ENCODE measurements at places on chromosomes 2 and 18.

DNA sequence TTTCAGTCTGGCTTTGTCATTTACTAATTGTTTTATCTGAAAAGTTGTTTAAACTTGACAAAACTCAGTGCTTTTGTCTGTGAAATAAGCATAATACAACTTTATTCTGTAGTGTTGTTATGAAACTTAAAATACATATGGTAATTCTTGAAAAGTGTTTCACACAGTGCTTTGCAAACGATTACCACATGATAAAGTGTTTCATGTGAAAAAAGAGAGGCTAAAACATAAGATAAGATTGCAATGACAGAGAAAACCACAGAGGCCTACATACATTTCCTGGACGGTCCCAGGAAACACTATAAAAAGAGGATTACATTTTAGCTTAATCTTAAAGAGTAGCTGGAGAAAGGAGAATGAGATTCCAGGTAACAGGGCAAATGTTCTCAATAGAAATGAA is 1934.6 kb upstream of the LRRTM1 start:
- no peak for DNase-seq

DNA sequence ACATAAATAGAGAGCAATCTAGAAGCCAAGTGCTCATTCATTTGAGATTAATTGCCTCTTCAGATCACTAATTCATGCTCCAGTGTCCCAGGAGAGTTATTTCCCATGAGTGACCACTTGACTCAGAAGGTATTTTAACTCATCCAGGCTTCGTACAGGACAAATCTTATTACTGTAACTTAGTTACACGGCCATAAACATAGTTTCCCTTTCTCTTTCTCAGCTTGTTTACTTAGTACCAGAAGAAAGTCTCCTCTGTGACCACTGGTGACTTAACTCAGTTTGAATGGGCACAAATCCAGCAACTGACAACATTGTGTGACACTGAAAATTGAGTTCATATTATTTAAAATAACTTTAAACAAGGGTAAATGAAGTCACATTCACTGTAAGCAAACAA is 25.3 kb downstream of the MMADHC start:
- DNase-seq: peak; percentile 72

GRCh38 chr2:130756874-130757668 is 1.7 kb downstream of the AMER3 start:
- DNase-seq: no peak

DNA sequence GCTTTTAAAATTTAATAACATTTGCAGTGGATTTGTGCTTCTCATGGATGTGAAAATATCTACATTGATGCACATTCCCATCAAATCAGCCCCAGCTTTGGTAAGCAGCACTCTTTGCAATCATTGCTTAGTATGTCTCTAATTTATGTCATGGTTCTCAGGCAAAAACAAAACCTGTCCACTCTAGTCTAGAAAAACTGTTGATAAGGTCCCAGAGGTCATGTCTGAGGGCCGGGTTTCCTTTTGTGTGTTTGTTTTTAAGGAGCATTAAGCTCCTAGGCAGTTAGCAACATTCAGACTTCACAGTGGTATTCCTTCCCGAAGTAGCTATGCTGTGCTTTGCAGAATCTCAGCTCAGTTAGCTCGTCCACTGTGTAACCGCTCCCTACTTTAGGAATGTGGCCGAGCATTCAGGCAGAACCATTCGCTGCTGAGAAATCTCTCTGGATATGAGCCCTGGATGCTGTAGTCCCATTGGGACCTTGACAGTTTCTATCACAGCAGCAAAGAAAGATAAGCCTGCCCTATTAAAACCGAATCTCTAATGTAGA is 4.0 kb downstream of the DIPK1C start:
- no peak for DNase-seq

DNA sequence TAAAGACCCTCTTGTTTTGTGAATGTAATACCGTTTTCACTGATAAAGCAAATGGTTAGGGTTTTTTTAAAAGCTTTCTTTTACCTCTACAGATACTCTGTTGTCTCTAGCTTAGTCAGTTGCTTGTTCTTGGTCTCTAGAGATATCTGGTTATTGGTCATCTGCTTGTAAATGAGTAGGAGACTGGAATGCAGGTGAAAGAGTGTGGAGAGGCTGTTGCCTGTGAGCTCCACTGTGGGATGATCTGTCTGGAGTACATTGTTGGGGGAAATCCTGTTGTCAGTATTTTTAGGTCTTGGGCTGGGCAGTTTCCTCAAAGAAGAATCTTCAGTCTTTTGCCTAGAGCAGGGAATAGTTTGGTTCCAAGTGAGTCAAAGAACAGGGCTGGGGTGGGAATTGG is 67.7 kb downstream of the SMCHD1 start:
- no peak for DNase-seq
